ENCODE measurements at places on chromosomes 12 and 14. TPM values are rescaled to one million over a fixed set of nuclear protein-coding genes. Genes with fewer than 3 reads are reported as not detected.

- H3K4me3 ChIP-seq = no peak overlapping the region
- H3K27me3 ChIP-seq = no peaks in the 10 kb centered on the region
- no peaks in the 10 kb centered on the region for H3K36me3 ChIP-seq
- no peak for DNase-seq
Measured at GRCh38 chr12:20183563-20183962, 184.8 kb upstream of the PDE3A start.

GRCh38 chr12:89873745-89874144 lies 165.1 kb upstream of the ATP2B1 start:
- H3K4me3 ChIP-seq = no peak overlapping the region
- peaks cover 3% of the 10 kb centered on the region for H3K4me1 ChIP-seq
- no peak overlapping the region for H3K27ac ChIP-seq
- no peaks in the 10 kb centered on the region for H3K27me3 ChIP-seq
- H3K36me3 ChIP-seq = peaks cover 4% of the 10 kb centered on the region

- no peaks in the 10 kb centered on the region for H3K36me3 ChIP-seq
- H3K27ac ChIP-seq = no peak overlapping the region
- no peak for DNase-seq
- H3K4me3 ChIP-seq = no peak overlapping the region
Measured at GRCh38 chr12:28776220-28776619, 372.9 kb upstream of the FAR2 start.

- peaks cover 3% of the 10 kb centered on the region for H3K36me3 ChIP-seq
- H3K4me1 ChIP-seq = peaks cover 28% of the 10 kb centered on the region
- no peak overlapping the region for H3K27ac ChIP-seq
- no peak for DNase-seq
- no peak overlapping the region for H3K4me3 ChIP-seq
Measured at GRCh38 chr12:68122236-68122920, 37.2 kb downstream of the IFNG start.

GRCh38 chr12:120264904-120265472 lies 542 bp downstream of the PXN start:
- no peaks in the 10 kb centered on the region for H3K27me3 ChIP-seq
- peak overlapping the region; percentile 89 for H3K4me3 ChIP-seq
- H3K36me3 ChIP-seq = peaks cover 9% of the 10 kb centered on the region
- DNase-seq = peak; percentile 32
- peak overlapping the region; percentile 87 for H3K27ac ChIP-seq

DNA sequence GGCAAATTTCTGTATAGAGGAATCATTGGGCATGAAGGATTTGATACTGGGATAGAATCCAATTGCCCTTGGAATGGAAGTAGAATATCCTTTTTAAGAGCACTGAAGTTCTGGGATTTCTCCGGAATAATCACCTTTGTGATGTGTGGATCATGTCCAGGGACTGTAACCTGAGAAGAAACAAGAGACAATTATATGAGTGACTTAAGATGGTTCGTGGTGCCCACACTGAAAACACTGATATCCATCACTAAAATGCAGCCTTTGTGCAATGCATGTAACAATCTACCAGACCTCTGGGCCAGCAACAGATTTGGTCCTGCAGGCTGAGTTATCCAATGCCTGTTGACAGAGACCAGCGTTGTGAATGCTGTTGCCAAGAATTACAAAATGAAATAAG lies 48.5 kb downstream of the MDM2 start:
- DNase-seq = no peak
- no peak overlapping the region for H3K27ac ChIP-seq
- no peaks in the 10 kb centered on the region for H3K27me3 ChIP-seq
- H3K4me3 ChIP-seq = no peak overlapping the region
- H3K4me1 ChIP-seq = peaks cover 18% of the 10 kb centered on the region
- peaks cover 48% of the 10 kb centered on the region for H3K36me3 ChIP-seq

GRCh38 chr12:63869656-63870055 lies 25.2 kb downstream of the SRGAP1 start:
- H3K27ac ChIP-seq = no peak overlapping the region
- peaks cover 10% of the 10 kb centered on the region for H3K27me3 ChIP-seq
- H3K4me3 ChIP-seq = no peak overlapping the region
- no peak for DNase-seq
- H3K36me3 ChIP-seq = no peaks in the 10 kb centered on the region
- no peaks in the 10 kb centered on the region for H3K4me1 ChIP-seq

DNA sequence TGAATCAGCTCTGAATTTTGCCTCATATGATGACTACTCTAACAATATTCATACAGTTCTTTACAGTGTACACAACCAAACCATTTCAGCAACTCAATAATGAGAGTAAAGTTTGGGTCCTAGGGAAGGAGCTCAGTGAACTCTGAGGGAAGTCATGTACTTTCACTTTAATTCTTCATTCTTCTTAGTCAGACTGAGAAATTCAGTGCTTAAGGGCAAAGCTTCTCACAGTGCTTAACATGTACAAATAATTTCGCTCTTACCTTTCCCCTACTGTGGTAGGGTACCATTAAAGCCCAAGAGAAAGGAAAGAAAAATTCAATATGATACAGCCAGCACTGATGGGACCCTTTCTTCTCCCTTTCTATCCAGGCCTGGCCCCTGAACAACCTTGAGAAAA lies 435.0 kb downstream of the NELL2 start:
- no peak overlapping the region for H3K4me3 ChIP-seq
- no peak for DNase-seq
- no peaks in the 10 kb centered on the region for H3K4me1 ChIP-seq

- H3K27me3 ChIP-seq = peaks cover 2% of the 10 kb centered on the region
- H3K36me3 ChIP-seq = no peaks in the 10 kb centered on the region
- no peak overlapping the region for H3K4me3 ChIP-seq
Measured at GRCh38 chr12:5073853-5074252, 30.2 kb downstream of the KCNA5 start.

GRCh38 chr12:22262309-22262708 lies 72.2 kb downstream of the ST8SIA1 start:
- H3K4me3 ChIP-seq = no peak overlapping the region
- H3K36me3 ChIP-seq = no peaks in the 10 kb centered on the region
- H3K4me1 ChIP-seq = no peaks in the 10 kb centered on the region

DNA sequence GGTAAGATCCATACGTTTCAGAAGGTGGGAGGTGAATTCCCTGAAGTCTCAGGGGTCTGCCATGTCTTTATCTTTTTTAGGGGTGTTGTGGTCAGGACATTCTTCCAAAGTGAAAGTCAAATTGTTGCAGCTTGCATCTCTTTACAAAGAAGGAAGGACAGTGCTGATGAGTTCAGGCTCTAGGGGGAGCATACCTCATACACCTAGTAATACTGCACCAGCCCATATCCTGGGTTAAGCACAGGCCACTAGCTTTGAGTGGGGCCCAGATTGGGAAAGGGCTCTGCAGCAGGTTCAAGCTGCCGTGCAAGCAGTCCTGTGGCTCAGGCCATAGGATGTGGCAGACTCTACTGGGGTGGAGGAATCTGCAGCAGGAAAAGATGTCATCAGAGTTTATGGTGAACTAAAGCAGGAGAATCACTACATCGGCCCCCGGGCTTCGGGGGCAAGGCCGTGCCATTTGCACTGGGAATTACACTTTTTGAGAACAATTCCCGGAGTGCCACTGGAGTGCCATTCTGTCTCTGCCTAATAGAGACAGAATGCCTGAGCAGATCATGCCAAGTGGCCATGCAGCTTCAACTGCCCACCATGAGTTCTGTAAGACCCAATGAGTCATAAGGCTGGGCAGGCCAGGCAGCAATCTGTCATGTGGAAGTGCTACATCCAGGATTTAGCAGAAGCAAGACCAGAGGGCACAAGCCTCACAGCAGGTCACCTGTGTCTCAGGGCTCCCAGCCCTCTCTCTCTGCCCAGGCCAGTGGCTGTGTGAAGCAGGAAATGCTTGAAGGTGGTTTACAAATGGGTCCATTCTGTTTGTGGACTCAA lies 32.3 kb downstream of the DIO3 start:
- DNase-seq = no peak
- peaks cover 30% of the 10 kb centered on the region for H3K4me1 ChIP-seq
- peaks cover 3% of the 10 kb centered on the region for H3K36me3 ChIP-seq
- no peaks in the 10 kb centered on the region for H3K27me3 ChIP-seq
- no peak overlapping the region for H3K27ac ChIP-seq
- no peak overlapping the region for H3K4me3 ChIP-seq

DNA sequence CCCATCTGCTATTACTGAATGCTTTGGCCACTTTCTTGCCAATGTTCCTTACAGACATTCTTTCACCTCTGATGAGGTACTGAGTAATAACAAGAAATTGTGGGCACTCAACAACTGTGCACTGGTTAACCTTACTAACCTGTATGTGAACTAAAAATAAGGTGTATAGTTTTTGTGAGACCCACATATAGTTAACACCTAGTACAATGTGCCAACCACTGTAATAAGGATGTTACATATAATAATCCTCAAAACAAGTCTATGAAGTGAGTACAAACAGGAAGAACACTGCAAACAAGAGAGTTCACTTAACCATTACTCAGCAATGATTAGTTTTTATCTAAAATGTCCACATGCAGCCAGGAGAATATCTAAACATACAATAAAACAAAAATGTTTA lies 4.5 kb downstream of the DDHD1 start:
- no peak overlapping the region for H3K4me3 ChIP-seq
- H3K27ac ChIP-seq = no peak overlapping the region
- peaks cover 23% of the 10 kb centered on the region for H3K36me3 ChIP-seq
- peak; percentile 14 for DNase-seq
- no peaks in the 10 kb centered on the region for H3K27me3 ChIP-seq

DNA sequence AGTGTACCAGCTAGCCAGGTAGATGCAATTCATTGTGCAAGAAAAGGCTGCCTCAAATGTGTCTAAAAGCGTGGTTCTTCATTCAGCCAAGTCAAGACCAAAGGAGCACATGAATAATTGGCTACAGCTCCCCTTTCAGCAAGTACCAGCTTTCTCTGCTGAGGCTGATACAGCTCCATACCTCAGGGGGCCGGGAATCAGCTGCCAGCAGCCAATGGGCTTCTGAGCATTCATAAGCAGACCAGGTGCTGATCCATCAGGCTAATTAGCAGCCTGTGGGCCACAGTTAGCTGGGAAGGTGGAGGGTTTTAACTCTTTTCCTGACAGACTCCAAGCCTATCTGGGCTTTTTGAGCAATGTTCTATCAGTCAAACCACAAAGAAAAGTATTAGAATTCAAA lies 264.7 kb downstream of the APAF1 start:
- DNase-seq = no peak
- H3K4me3 ChIP-seq = no peak overlapping the region
- H3K4me1 ChIP-seq = no peaks in the 10 kb centered on the region
- H3K27me3 ChIP-seq = peaks cover 3% of the 10 kb centered on the region
- H3K36me3 ChIP-seq = no peaks in the 10 kb centered on the region
- H3K27ac ChIP-seq = no peak overlapping the region

DNA sequence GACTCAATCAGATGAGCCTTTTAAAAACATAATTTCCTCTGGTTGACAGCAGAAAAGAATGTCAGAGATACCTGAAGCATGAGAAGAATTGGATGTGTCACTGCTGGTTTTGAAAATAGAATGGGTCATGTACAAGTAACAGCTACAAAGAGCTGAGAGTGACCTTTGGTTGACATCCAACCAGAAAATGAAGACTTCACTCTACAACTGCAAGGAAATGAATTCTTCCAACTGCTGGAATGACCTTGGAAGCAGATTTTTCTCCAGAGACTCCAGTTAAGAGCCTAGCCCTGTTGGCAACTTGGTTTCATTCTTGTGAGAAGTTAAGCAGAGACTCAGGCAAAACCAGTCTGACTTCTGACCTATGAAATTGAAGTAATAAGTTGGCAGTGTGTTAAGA lies 505.9 kb downstream of the SLC16A7 start:
- DNase-seq = no peak
- no peaks in the 10 kb centered on the region for H3K27me3 ChIP-seq
- H3K4me1 ChIP-seq = no peaks in the 10 kb centered on the region
- no peak overlapping the region for H3K4me3 ChIP-seq
- no peak overlapping the region for H3K27ac ChIP-seq

GRCh38 chr12:97800561-97800960 lies 338.0 kb downstream of the RMST start:
- no peak for DNase-seq
- H3K27ac ChIP-seq = no peak overlapping the region
- no peak overlapping the region for H3K4me3 ChIP-seq
- H3K4me1 ChIP-seq = no peaks in the 10 kb centered on the region

- peak; percentile 87 for DNase-seq
- H3K27ac ChIP-seq = peak overlapping the region; percentile 84
- peak overlapping the region; percentile 25 for H3K4me3 ChIP-seq
- H3K27me3 ChIP-seq = no peaks in the 10 kb centered on the region
Measured at GRCh38 chr14:103910262-103910935, 17.9 kb upstream of the TDRD9 start.

- H3K27ac ChIP-seq = no peak overlapping the region
- no peaks in the 10 kb centered on the region for H3K27me3 ChIP-seq
- no peak overlapping the region for H3K4me3 ChIP-seq
- DNase-seq = no peak
Measured at GRCh38 chr14:55347040-55347439, 64.6 kb downstream of the ATG14 start.

DNA sequence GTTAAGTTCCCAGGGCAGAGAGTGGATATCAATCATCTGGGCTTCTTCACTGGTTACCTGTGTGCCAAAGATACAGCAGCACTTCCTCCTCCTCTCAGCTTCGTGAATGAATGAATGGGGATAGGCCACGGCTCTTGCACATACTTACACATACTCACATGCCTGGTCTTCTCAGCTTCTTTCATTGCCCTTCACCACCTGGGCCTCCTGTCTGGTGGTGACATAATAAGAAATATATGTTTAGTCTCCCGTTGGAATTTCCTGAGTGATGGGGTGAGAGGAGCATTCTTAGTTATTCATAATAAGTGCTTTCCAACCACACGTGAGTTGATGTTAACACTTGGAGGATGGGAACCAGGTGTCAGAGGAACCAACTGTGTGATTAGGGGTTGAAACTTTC lies 268.1 kb upstream of the RMST start:
- no peak overlapping the region for H3K27ac ChIP-seq
- DNase-seq = no peak
- H3K4me1 ChIP-seq = no peaks in the 10 kb centered on the region
- no peak overlapping the region for H3K4me3 ChIP-seq

GRCh38 chr14:54211551-54212308 lies 185.1 kb upstream of the CDKN3 start:
- no peaks in the 10 kb centered on the region for H3K4me1 ChIP-seq
- no peak overlapping the region for H3K4me3 ChIP-seq
- DNase-seq = no peak
- no peak overlapping the region for H3K27ac ChIP-seq
- peaks cover 14% of the 10 kb centered on the region for H3K27me3 ChIP-seq
- no peaks in the 10 kb centered on the region for H3K36me3 ChIP-seq

GRCh38 chr14:21426692-21427091 lies 29.2 kb downstream of the CHD8 start:
- H3K4me3 ChIP-seq = no peak overlapping the region
- H3K27ac ChIP-seq = no peak overlapping the region
- H3K27me3 ChIP-seq = no peaks in the 10 kb centered on the region
- peaks cover 3% of the 10 kb centered on the region for H3K4me1 ChIP-seq

The IL23A gene
- 12.6 TPM for total RNA-seq

The SCN8A gene
- total RNA-seq = 0.42 TPM

The KRT6B gene
- total RNA-seq = not detected

The BEGAIN gene
- 5.0 TPM for total RNA-seq

The OLR1 gene
- total RNA-seq = not detected

The OR4M1 gene
- not detected for total RNA-seq

The SRRM4 gene
- not detected for total RNA-seq

The RNF212B gene
- not detected for total RNA-seq

The CAPZA3 gene
- not detected for total RNA-seq

The ACOT6 gene
- not detected for total RNA-seq

The TMEM179 gene
- 0.17 TPM for total RNA-seq
